ENCODE measurements at places on chromosomes 4 and X.
A peak's percentile ranks its signal among the peaks of the same experiment; 100 is the strongest.

DNA sequence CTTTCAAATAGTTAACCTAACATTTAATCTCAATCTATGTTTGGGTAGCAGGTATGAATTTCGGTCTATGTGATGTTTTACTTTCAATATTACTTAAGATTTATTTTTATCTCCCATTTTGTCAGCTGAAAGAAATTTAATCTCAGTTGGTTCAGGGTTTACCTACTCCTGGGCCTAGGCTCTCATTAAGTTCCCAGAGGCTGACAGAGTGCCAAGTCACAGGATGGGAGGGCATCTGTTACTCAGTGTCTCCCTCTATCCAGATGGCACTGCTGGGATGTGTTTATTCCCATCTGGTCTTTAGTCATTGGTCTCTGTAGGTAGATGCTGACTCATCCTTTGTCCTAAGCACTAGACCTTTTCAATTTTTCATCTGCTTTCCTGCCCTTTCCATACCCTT, 129.4 kb upstream of the ARSJ start:
- no peak for DNase-seq

- no peak for DNase-seq
Measured at GRCh38 chrX:50100188-50100587, 100.6 kb downstream of the AKAP4 start.

GRCh38 chr4:8391972-8392371, 48.6 kb downstream of the ACOX3 start:
- no peak for DNase-seq

- no peak for DNase-seq
Measured at GRCh38 chrX:12497832-12498591, 293.2 kb upstream of the PRPS2 start.

DNA sequence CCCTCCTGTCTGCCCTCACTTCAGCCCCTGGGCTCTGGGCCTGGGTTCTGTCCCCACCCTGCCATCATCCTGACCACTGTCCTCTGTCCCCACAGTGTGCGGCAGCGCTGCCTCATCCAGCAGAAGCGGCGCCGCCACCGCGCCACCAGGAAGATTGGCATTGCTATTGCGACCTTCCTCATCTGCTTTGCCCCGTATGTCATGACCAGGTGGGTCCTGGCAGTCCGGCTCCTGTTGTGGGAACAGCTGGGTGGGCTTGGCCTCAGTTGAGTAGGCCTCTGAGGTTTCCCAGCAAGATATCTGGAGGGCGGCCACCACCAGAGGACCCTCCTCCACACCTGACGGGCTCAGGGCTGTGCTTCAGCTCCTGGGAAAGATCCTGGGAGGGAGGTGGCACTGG, 2.2 kb downstream of the GPR78 start:
- no peak for DNase-seq

GRCh38 chr4:145524552-145524951, 42.9 kb downstream of the SMAD1 start:
- no peak for DNase-seq

DNA sequence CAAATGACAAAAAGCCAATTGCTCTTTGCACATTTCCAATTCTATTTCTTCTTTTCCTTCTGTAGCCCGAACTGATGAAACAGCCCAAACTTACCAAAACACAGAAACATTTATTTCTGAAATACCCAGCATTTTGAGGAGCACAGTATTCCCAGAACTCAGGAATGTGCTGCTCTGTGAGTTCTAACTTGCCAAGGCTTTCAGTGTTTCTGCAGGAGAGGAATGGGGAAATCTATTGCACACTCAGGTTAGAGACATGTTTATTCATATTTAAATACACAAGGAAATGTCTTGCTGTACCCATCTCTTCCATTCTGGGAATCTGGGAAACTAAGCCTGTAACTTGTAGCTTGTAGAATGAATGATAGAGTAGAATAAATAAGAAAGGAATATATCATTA, 10.7 kb downstream of the TMPRSS11D start:
- DNase-seq: no peak

- no peak for DNase-seq
Measured at GRCh38 chr4:83436680-83437079, 18.9 kb downstream of the HELQ start.

GRCh38 chr4:153115322-153116290, 88.6 kb upstream of the TRIM2 start:
- DNase-seq: no peak

DNA sequence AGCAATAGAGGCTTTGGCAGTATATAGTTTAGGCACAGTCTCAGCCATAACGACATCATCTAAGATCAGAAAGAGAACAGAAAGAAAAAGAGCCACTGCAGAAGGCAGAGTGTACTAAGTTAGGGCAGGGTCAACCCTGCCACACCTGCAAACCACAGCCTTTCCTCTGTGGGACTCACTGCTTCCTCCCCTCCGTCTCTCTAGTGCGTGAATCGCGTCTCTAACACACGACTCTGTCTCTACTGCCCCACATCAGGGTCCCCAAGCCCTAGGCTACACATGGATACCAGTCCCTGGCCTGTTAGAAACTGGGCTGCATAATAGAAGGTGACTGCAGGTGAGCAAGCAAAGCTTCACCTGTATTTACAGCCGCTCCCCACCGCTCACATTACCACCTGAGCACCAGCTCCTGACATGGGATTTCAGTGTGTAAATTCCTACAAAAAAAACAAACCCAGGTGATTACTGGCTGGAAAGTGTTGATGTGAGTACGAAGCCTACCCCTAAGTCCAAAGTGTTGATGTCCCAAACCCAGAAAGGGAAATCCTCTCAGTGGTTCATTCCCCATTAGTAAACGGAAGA, 128.9 kb downstream of the PRKX start:
- DNase-seq: no peak

GRCh38 chrX:146481735-146482134, 327.8 kb upstream of the CXorf51B start:
- DNase-seq: no peak

DNA sequence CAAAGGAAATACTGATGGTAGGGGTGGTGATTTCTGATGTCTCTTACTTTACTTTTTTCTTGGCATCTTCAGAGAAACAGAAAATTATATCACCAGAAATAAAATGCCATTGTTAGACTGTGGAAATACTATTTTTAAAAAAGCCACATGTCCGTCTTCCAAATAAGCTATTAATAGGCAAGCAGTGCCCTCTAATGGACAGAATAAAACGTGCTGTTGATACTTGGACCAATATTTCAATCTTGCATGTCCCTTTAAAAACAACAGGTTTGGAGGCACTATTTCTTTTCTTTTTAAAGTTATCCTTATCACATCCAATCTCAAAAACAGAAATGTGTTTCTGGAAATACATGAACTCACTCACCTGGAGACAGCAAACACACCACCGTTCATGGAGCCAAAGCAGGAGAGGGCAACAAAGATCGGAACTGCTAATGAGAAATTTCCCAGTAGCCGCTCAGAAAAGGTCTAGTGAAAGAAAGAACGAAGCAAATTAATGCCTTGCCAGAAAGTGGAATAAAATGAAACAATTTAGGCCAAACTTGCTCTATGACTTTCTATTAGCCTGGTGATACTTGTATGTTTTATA, 59.2 kb downstream of the SLC7A11 start:
- DNase-seq: no peak

DNA sequence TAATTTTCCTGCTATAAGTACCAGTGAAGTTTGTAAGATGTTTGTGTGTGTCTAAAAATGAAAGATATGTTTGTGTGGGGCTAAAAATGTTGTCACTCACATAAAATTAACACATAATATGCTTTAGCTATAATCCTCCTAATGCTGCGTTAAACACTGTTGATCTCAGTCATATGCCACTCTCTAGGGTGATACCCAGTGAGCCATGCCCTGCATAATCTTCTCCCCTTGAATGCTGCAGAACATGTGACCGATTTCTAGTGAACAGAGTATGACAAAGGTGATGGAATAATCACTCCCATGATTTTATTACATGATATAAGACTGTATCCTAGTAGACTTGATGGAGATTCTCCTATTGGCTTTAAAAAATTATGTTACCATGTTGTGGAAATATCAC, 119.1 kb upstream of the EPHA5 start:
- no peak for DNase-seq

- no peak for DNase-seq
Measured at GRCh38 chr4:47145630-47146029, 114.3 kb downstream of the GABRB1 start.

GRCh38 chr4:108762559-108763225, at the start of gene ETNPPL:
Gene ETNPPL, minus strand, starts transcription at chr4:108763053. Its CDS starts 155 bp downstream, at chr4:108762898.
- peak; percentile 70 for DNase-seq

GRCh38 chr4:81304871-81305270, 89.8 kb upstream of the PRKG2 start:
- no peak for DNase-seq

- no peak for DNase-seq
Measured at GRCh38 chr4:49709775-49710174, 723.7 kb downstream of the CWH43 start.

GRCh38 chrX:5306654-5307121, 922.0 kb downstream of the NLGN4X start:
- DNase-seq: no peak

DNA sequence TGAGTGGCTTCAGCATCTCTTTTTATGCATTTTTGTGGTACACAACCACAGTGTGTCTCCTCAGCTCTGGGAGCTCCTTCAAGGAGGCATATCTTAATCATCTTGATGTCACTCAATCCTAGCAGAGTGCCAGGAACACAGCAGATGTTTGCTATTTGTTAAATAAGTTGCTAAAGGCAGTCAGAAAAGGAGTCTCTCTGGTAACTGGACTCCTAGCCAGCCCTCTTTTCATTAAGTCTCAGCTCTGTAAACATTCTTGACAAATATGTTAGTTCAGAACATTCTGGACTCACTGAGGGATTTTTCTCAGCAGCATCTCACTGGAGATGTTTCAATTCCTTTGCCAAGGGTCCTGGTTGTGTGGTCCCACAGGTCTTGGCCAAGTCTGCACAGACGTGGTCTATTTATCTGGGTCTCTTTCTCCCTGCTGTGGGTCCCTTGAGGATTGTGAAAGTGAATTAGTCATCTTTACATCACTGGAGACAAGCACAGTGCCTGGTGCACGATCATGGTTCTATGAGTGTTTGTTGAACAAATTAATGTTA, 20.3 kb upstream of the FAM9C start:
- DNase-seq: no peak

DNA sequence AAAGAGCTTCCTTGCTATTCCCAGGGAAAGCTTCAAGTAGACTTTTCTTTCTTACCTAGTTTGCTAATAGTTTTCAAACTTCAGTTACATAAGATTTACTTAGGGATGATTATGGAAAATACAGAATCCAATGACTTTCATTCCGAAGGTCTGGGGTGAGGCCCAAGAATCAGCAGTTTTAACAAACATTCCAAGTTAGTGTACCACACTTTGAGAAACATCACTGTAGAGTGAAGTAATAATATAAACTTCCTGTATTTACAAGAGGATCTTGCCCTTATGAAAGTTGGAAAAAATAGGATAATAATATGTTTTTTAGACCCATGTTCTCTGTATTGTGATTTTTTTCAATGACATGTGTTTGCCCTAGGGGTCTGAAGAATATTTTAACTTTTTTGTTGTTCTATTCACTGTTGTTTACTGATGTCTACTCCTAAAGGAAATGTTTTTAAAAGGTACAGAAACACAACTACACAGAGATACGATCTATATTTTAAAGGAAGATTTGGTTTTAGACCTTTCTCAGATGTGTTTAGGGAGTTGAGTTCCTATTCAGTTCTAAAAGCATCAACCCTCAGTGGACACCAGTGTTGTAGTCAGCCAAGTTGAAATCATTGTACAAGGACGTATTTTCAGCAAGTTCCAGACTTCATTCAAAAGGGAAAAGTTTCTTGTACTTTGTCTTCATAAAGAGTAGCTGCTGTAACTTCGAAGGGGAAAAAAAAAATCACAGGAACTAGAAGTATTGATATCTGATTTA, 295.8 kb upstream of the SLC7A11 start:
- DNase-seq: no peak

DNA sequence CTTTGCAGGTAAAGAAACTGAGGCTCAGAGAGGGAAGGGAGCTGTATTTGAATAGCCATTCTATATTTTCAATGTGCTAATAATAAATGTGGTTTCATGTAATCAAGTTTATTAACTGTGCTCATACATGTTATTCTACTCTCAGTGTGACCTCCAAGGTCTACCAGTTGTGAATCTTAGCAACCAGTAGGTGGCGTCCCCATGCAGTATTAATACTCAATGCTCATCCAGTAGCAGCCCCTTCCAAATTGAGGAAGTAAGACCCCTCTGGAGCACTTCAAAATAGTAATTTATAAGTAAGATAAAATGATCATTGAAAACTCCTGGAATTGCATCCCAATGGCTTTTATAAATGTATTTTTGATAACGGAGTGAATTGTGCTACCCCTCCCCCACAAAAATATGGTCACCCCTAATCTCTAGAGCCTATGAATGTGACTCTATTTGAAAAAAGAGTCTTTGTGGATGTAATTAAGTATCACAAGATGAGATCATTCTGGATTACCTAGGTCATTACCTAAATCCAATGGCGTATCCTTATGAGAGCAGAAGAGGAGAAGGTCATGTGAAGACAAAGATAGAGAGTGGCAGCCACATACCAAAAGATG, 20.4 kb upstream of the SEPSECS start:
- DNase-seq: no peak

DNA sequence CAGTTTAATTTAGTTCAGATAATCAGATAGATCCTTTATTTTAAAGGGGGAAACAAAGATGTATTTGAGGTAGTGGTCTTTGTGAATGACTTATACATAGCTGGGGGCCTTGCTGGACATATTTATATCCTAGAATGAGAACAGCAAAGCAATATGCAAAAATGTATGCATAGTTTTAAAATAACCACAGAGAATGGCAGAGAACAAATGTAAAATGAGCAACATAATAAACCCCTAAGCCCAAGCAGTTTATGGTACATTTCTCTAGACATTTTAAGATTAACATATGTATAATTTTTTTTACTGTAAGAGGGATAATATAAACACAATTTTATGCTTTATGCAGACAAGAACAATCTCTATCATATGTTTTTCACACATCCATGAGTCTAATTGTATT, 434.2 kb upstream of the SMIM31 start:
- DNase-seq: no peak

DNA sequence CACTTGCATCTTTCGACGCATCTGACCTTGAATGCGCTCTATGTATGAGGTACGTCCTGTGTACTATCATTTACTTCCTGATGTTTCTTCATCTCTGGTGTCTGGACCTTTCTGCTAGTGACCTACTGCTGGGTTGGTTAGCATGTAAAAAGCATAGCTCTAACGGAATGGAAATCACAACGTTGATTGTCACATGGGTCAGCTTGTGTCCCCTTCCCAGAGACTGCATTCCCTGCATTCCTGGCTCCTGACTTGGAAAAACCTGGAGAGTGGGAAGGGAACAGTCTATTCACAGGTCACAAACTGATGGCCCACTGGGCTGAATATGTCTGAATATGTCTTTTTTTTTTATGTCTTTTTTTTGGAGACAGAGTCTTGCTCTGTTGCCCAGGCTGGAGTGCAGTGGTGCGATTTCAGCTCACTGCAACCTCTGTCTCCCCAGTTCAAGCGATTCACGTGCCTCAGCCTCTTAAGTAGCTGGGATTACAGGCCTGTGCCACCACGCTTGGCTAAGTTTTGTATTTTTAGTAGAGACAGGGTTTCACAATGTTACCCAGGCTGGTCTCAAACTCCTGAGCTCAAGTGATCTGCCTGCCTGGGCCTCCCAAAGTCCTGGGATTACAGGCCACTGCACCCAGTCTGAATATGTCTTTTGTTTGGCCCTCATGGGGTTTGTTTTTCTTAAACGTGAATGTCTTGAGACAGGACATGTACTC, 16.3 kb downstream of the LONRF3 start:
- no peak for DNase-seq

GRCh38 chr4:712916-713632, 7.4 kb downstream of the PCGF3 start:
- DNase-seq: no peak

GRCh38 chrX:36568946-36569345, 439.2 kb upstream of the FAM47C start:
- DNase-seq: no peak

Data from right kidney (tissue), 9 donors.